ENCODE measurements at places on chromosomes 2 and 18.
A peak's percentile ranks its signal among the peaks of the same experiment; 100 is the strongest.

DNA sequence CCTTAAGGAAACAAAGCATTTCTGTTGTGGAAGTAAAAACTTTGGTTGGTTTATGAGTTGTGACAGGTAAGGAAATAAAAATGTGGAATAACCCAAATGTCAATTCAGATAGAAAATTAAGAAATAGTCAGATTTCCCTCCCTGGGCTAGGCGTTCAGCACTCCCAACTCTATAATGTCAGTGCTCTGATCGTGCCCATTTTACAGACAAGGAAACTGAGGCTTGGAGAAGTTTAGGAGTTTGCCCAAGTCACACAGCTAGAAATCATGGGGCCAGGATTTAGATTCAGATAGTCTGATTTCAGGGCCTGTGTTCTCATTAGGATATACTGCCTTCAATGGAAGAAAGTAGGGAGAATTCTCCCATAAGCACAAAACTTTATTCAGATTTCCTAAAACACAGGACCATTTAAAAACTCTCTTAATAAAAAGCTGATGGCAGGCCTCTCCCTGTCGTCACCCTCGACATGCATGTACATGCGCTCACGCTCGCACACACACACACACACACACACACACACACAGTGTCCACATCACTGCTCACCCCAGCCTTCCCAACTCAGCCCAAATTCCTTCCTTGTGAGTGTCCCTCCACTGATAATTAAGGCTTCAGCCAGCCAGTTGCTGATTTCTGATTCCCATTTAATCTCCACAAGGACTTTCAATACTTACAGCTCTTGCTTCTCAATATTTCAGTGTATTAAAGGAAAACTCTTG lies 49.1 kb upstream of the SLC14A2 start:
- DNase-seq: peak; percentile 51

- DNase-seq: no peak
Measured at GRCh38 chr2:196136151-196136550, 35.2 kb downstream of the STK17B start.

DNA sequence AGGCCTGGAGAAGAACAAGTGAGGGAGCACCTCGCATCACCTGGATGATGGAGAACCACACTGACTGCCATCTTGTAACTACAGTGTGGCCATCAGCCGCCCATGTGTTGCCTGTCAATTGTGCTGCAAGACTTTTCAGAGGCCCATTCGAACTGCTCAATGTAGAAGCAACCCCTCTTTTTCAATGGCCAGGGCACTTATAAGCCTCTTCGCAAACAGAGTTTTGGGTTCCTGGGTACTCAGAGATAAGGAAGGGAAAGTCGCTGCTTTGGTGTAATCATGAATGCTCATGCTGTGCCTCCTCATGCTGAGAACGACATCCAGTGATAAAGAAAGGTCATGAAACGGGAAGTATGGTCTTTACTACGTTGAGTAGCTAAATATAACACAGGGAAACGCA lies 143.9 kb upstream of the SLC39A10 start:
- DNase-seq: no peak

DNA sequence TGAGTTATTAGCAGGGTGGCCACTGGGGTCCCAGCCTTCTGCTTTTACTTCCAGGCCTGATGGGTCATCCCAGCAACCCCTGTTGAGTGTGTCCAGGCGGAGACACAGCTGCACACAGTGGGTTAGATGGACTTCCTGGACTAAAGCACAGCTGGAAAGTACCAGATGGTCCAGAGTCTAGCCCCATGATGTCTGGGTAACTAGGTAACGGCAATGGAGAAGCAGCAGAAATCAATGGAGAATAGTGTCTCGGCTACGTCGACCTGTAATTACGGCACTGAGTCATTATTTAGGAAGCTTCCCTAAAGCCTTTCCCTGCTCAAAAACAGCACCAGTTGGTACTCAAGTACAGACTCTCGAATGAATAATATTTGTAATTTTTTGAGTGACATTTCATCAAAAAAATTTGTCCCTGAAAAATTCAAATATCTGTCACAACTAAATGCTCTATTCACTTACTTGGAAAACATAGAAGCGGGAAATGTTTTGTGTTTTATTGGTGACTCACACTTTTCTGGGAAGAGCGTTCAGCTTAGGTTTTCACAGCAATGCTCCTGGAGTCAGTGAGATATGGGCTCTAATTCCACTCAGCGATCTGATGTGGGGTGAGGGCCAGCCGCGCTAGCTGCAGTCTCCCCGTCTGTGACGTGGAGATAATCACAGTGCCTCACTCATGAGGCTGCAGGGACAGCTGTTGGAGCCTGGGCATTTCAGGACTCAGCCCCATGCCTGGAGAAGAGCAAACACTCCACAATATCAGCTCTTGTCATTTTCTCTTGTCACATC lies 16.2 kb upstream of the ARL4C start:
- DNase-seq: no peak

- no peak for DNase-seq
Measured at GRCh38 chr2:241279828-241280227, 35.6 kb downstream of the HDLBP start.

All from ureter (tissue), 1 donor.